ENCODE measurements at places on chromosomes 7 and 10.

- no peak for DNase-seq
Observed at GRCh38 chr10:14236341-14236740, 94.4 kb downstream of the FRMD4A start.

GRCh38 chr7:54969208-54969967 lies 49.4 kb upstream of the EGFR start:
- no peak for DNase-seq

- no peak for DNase-seq
Observed at GRCh38 chr10:75910032-75910431, 478.6 kb downstream of the LRMDA start.

DNA sequence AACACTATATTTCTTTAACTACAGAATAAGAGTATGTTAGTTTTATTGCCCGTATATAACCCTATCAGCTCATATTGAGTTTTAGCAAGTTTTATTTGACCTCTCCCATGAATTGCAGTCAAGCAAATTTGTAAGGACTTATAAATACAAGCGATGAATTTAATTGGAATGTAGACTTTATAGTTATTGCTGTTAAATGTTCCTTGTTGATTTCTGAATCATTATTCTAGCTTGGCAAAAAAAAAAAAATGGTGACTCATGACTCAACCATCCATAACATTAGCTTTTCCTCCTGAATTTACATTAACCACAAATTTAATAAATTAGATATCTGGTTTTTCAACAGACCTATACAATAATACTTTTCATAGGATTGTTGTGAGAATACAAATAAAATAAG lies 334.0 kb upstream of the LRRTM3 start:
- no peak for DNase-seq

- no peak for DNase-seq
Observed at GRCh38 chr10:80700252-80700651, 162.6 kb downstream of the SH2D4B start.

GRCh38 chr7:134485203-134485602 lies 26.3 kb upstream of the AKR1B1 start:
- DNase-seq: no peak

DNA sequence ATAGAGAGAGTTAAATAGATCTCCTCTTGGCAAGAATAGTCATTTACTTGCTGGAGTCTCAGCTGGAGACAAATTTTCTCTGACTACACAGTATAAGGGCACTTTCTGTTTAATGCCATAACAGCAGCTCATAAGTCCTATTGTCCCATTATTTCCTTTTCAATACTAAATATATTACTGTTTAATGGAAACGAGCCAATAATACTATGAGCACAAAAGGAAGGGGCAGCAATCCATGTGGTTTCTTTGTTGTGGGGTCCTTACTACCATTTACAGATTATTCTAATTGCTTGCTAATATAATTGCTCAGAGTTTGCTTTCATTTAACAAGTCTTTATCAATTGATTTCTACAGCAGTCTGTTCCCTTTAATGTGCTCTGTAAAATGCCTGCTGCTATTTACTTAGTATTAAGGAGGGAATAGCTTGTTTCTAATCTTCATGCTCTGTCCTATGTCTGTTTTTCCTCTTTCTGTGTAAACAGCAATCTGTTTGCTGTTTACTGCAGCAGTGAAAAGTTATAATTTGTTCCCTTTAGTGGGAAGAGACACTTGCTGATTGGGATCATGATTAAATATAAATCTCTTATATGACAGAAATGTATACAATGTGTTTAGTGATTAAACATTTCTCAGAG lies 296.2 kb upstream of the SMIM30 start:
- no peak for DNase-seq

DNA sequence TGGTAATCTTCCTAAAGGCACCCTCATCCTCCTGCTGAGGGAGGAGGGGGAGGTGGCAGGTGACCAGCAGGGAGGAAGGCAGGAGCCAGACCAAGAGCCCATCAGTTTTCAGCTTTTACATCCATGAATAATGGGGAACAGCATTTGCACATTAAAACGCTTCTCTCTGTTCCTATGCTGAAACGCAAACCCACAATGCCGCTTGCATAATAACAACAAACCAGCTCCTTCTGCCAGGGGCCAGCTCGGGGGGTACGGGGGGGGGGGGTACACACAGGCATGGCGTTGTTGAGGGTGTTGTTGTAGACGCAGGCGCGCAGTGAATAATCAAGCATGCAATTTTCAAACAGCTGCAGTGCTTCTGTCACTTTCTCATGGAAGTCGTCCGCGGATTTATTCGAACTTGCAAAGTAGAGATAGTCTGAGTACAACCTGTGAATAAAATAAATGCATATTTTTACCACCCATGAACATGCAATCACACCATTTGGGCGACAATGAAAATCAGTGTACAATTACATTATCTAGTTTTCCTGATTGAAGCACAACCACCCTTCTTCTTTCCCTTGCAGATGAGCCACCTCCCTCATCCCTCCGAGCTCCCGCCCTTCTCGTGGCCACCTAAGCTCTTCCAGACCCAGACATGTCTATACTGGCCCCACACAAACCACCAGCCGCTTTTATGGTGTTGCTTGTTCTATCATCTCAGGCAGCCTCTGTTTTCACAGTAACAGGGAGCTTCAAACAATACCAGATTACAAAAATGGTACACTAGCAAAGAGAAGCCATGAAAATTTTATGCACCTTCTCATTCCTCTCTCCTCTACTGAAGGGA lies 72.2 kb downstream of the CHST15 start:
- DNase-seq: no peak

GRCh38 chr7:95534796-95535195 lies 49.1 kb downstream of the ASB4 start:
- DNase-seq: no peak

DNA sequence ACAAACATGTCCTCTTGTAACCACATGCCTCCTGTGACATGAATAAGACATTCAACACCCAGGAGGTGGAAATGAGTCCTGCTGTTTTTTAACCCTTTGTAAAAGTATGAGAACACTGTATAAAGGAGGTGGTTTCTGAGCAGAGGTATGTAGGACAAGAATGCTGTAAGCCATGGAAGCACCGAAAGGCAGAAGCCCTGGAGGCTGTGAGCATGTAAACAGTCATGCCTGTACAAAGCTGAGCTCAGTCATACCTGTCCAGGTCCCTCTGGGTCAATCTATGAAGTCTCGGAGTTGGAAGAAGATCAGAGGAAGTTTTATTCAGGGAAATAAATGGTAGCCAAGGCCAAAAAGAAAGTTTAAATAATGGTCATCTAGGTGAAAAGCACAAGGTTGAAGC lies 34.7 kb upstream of the XPNPEP1 start:
- DNase-seq: no peak

DNA sequence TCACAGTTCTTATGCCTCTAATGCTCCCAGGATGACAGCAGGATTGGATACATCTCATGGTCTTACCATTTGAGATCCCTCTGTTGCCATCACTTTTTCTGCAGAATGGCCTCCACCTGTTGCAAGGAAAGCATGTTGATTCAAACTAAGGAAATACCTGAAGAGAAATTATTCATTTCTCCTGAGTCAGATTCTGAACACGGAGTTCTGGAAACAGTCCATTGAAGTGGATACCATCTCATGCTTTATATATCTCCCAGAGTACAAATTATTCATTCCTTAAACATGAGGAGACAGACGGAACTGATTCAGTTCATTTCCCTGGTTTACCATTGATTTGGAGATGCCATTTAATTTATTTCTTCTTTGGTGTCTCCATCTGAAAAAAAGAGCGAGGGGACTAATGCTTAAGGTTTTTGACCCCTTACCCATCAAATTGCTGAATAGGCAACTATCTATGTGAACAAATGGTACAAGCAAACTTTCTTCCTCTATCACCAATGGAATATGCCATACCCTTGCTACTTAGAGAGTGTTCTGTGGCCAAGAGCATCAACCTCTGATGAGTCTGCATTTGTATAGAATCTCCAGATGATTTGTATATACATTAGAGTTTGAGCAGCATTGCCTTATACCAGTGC lies 305.0 kb upstream of the LRGUK start:
- DNase-seq: no peak

GRCh38 chr10:85603151-85603940 lies 763.2 kb downstream of the GRID1 start:
- no peak for DNase-seq

DNA sequence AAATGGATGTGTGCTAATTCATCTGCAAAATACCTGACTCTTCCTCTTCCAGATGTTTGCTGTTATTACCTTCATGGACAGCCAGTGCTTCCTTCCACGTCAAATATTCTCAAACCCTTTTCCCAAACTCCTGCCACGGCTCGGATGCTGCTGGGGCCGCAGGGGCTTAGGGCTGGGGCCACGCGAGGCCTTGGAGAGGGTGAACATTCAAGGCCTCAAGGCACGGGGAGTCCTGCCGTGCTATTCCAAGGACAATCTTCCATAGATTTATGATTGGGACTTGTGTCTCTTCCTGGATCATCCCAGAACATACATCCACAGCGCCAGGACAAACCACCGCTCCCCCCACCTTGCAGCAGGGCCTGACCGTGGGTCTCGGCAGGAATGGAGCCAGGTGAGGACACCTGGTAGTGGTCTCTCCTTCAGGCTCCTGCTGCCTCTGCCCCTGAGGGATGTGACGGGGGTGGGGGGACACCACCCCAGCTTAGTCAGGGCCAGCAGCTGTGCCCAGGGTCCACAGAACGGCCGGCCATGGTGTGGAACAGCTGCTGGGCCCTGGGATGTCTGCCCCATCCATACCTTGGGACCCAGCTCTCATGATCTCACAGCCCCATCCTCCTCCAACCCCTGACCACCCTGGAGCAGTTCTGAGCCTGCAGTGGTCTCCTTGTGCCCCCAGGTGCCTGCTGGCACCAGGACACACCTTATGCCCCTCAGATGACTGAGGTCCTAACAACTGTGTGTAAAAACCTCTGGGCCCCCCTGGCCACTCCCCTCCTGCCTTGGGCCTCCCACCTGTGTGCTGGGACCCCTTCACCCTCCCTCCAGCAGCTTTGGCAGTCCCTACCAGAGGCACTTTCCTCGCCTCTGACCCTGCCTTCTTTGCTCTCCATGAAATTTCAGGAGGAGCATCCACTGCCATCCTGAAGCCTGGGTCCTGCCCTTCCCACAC lies 16.7 kb downstream of the VIPR2 start:
- no peak for DNase-seq

- no peak for DNase-seq
Observed at GRCh38 chr10:86291616-86292340, 74.8 kb downstream of the GRID1 start.

DNA sequence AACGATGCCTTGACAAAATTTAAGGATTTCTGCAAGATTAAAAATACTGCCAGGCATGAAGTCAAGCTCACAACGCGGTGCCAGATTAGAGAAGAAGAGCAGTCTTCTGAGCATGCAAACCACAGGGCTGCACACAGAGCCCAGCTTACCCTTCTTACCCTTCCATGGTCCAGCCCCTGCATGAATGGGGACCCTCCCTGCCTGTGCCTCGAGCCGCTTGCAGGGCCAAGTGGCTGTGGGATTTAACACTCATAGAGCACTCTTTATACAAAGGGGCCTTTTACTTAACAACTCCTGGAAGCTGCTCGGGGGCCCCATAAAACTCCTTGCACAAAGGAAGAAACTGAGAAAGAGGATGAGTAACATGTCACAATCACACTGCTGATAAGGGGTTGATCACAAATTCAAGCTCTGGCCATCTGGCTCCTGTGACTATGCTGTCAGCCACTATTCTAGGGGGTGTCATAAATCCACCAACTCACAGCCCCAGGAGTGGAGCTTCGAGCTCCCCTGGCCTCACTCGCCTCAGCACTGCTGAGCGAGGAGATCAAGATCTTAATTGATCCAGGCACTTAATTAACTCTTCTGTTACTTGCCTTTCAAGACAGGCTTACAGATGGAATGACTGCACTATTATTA lies 514.8 kb downstream of the TNS3 start:
- DNase-seq: no peak

DNA sequence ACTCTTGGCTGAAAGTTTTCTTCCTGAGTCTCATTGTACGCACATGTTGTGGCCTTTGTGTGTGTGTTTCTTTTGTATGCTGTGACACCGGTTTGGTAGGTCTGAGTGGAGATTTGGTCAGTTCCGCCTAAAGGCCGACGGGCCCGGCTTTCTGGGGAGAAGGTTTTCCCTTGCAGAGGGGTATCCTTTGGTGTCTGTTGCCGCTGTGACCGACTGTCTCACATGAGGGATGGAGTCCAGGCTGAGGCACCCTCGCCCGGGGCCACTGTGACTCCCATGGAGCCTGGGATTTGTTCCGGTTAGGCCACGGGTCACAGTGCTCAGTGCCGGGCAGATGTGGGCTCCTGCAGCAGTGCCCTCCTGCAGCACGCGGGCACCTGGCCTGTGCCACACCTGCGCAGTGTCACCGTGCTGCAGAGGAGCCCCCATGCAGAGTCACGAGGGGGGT lies 19.4 kb downstream of the INPP5A start:
- DNase-seq: no peak

GRCh38 chr10:126876456-126876855 lies 28.8 kb upstream of the DOCK1 start:
- no peak for DNase-seq

DNA sequence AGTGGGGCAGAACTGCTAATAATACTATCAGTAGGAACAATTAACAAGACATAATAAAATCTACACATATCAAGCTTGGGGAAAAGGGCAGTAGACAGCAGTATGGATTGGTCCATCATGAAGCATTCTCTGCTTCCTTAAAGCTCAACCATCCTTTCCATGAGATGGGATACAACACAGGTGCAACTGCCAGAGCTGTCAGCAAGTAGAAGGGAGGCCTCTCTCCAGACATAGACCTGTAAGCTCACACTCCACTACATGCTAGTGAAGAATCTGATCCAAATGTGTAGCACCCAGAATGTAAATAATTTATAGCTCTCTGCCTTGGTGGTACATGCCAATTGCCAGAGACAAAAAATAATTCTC lies 41.5 kb upstream of the ANAPC16 start:
- DNase-seq: no peak

- no peak for DNase-seq
Observed at GRCh38 chr7:66667023-66667728, 38.5 kb downstream of the KCTD7 start.

GRCh38 chr10:116490028-116490662 lies 55.6 kb upstream of the PNLIP start:
- no peak for DNase-seq

DNA sequence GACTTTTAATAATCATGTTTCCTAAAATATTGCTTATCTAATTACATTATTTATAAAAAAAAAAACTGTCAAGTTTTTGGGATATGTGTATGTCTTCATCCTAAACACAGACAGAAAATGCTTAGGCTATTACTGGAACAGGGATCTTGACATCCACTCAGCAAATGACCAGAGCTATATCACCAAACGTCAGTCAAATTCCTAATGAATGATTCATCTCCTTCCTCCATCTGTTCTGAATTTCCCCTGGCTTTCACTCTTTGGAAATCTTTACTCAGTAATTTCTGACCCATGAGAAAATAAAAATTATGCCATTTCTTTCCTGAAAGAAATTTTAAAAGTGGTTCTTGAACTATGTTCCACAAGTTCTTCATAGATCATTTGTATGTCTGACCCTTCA lies 552.4 kb upstream of the KCND2 start:
- DNase-seq: no peak

DNA sequence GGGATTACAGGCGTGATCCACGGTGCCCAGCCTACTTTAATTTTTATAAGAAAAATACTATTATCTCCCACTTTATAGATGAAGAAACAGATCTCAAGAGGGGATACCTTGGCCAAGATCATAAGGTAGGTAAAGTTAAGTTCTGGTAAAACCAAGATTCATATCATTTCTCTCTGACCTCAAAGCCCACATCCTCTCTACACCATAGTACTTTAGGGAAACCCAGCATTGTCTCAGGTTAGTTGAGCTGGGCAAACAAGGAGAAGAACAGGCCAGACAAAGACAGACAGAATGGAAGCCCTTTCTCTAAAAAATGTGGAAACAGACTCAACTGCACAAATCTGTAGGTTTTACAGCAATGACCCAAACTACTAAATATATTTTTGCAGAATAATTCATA lies 197.7 kb upstream of the FRMD4A start:
- DNase-seq: no peak

All from gastrocnemius medialis (tissue), 4 donors.